ENCODE measurements at places on chromosomes 5 and 9.

GRCh38 chr9:107342476-107343161 is 59.5 kb downstream of the RAD23B start:
- DNase-seq = no peak

- DNase-seq = no peak
These were observed 66.0 kb upstream of the TAF1L start for GRCh38 chr9:32701321-32702022.

- DNase-seq = no peak
These were observed 17.0 kb upstream of the IPPK start for GRCh38 chr9:92686954-92687353.

DNA sequence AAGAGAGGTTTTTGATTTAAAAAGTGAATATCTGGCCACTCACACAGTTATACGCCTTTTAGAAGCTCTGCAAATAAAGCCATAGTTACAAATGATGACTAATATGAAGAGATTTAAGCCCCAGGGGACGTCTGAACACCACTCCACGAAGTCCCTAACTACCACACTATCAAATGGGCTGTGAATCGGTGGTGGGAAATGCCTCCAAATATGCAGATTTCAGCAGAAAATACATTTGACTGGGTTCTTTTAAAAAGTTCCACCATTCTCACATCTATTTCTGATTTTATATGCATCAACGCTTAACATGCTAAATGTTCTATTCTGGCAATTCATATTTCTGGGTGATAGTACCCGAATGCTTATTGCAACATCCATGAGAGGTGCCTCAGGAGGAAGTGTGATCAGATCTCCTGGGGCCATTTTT is 22.5 kb downstream of the TICAM2 start:
- DNase-seq = no peak

- DNase-seq = no peak
These were observed 271.3 kb upstream of the DMRT1 start for GRCh38 chr9:570187-570586.

- no peak for DNase-seq
These were observed at the start of gene ZDHHC11 for GRCh38 chr5:850511-851006. ZDHHC11 (minus strand) TSS chr5:850986; CDS start chr5:850602, 384 bp downstream.

DNA sequence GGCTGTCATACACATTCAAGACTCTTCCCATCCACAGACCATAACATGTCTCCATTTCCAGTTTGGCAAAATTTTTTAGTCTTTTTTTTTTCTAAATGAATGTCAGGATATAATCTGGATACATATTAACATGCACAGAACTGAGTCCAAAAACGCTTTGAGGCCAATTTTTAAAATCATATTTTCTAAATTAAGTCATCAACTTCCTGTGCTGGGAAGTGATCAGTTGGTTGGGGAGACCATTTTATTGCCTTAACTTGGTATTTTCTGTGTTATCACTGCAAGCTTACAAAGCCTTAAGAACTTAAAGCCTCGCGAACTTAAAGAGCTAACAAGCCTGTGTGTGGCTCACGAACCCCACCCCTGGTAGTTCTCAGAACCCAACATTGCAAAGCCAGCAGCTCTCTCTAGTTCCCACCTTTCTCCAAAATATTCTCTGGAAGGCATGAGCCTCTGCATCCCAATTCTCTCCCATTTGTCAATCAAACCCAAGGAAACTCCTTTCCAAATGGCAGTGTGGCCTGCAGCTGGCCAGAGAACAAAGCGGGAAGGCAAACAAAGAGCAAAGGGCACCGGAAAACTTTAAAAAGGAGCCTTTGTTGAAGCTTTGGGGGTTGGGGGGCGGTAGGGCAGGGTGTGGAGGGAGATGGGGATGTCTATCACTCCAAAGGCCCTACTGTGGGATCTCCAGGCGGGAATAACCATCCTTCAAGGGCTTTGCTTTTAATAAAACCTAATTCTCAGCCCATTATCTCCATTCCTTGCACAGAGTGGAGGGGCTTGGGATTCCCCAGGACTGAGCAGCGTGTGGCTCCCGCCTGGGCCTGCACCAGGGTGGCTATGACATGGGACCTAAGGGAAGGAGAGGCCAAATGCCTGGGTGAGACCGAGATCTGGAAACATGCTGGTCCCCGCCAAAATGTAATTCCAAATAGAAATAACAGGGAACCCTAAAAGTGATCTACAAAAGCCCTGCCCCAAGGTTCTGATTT is 65.0 kb downstream of the ROR2 start:
- DNase-seq = no peak

- no peak for DNase-seq
These were observed 367.5 kb downstream of the DEPDC1B start for GRCh38 chr5:60332244-60333004.

GRCh38 chr5:72123764-72124376 is 16.6 kb downstream of the MAP1B start:
- DNase-seq = no peak

DNA sequence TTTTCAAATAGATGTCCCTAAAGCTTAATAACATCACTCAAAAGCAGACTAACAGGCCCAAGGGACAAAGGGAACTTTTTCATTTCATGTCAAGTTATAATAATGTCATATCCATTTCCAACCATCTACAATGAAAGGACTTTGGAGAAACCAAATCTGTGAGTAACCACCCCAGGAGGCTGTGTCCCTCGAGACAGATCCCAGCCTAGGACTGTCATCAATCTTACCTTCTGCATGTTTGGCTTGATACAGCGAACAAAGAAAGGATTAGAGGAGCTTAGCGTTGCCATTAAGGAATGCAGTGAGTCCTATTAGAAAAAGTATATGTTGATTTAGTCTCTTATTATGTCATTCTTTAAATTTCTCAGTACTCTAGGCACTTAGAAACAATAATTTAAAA is 137.8 kb upstream of the RETREG1 start:
- no peak for DNase-seq

DNA sequence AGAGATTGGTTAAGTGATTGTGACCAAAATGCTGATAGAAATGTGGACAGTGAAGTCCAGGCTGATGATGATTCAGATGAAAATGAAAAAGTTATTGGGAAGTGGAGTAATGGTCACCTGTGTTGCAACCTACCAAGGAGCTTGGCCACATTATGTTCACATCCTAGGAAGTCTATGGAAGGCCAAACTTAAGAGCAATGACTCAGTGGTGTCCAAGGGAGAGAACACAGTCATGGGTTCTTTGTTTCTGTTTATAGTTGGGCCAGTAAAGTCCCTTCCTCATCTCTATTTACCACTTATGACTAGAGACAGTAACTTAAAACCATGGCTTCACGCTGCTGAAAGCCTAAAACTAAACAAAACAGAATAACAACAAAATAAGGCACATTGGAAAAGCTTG is 555.3 kb upstream of the DAB2 start:
- DNase-seq = no peak

DNA sequence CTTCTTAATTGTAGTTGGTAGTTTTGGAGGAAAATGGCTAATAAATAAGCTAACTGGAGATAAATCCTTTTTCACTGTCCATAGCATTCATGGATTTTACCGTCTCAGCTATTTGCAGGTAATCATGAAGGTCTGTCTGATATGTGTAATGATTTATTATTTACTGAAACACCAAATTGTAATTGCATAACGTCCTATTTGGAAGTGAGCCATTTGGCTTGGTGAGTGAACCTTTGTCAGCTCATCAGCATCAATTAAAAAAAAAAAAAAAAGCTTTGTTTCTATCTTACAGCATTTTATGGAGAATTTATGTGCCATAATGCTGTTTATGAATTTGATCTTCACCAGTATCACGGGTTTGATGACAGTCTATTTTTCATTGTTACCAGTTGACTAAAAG is 20.2 kb downstream of the RECK start:
- DNase-seq = no peak

DNA sequence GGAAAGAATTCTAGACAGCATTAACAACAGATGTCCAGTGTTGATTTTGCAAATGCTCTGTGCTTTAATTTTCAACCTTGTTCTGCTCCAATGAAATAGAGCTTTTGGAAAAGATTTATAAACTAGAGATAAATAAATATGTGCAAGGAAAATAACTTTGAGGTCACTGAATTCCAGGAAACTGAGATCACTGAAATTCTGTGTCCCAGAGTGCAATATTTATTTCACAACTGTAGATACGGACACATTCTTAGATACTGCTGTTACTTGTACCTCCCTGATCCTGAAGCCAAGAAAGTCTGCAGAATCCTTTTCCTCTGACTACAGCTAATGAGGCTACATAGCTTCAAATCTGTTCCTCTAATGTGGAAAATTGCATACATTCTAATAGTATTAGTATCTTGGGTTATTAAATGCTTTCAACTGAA is 222.9 kb downstream of the DOCK8 start:
- no peak for DNase-seq

DNA sequence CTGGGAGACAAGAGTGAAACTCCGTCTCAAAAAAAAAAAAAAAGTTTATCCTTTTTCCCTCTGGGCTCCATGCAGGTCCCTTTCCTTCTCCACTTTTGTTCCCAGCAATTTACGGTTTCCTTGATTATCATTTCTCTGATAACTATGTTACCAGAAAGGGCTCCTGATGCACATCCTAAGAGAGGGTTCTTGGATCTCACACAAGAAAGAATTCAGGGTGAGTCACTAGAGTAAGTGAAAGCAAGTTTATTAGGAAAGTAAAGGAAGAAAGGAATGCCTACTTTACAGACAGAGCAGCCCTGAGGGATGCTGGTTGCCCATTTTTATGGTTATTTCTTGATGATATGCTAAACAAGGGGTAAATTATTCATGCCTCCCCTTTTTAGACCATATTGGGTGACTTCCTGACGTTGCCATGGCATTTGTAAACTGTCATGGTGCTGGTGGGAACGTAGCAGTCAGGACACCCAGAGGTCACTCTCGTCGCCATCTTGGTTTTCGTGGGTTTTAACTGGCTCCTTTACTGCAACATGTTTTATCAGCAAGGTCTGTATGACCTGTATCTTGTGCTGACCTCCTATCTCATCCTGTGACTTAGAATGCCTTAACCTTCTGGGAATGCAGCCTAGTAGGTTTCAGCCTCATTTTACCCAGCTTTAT is 13.5 kb upstream of the MELK start:
- no peak for DNase-seq

DNA sequence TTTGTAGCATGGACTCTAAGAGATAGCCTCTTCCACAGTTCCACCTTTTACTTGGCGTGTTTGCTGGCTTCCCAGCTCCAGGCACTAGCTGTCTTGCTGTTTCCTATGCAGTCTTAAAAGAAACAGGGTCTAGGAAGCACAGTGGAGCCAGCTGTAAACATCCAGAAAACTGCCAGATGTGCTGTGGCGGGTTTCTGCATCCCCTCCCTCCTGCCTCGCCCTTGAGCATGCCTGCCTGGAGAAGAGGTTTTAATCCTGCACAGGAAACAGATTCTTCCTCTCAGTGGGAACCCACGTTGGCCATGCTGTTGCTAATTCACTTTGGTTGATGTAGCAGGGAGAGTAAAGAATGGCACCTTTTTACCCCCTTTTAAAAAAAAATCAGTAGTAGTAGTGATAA is 121.3 kb downstream of the RPS23 start:
- no peak for DNase-seq

DNA sequence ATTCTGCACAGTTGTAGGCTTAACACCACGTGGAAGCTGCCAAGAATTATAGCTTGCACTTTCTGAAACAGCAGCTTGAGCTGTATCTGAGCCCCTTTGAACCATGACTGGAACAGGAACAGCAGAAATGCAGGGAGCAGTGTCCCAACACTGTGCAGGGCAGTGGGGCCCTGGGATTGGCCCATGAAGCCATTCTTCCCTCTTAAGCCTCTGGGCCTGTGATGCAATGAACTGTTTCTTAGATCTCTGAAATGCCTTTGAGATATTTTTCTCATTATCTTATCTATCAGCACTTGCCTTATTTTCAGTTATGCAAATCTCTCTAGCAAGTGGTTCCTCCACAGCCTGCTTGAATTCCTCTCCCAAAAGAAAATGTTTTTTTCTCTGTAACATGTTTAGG is 87.0 kb upstream of the MTAP start:
- no peak for DNase-seq

DNA sequence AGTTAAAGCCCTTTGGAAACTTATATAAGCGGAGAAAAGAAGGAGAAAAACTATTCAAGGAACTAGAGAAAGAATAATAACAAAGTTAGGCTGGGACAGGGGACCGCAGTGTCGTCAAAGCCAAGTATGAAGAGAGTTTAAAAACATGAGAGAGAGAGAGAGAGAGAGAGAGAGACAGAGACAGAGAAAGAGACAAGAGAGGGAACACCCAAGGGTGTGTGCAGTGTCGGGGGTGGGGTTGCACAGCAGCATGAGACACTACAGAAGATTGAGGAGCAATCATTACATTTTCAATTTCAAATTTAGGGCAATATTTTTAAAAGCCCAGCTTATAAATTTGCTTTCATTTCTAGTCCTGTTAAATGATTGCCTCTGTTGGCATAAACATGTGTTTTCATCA is 74.3 kb downstream of the NNT start:
- no peak for DNase-seq

- DNase-seq = no peak
These were observed 12.4 kb upstream of the SUB1 start for GRCh38 chr5:32572778-32573480.

DNA sequence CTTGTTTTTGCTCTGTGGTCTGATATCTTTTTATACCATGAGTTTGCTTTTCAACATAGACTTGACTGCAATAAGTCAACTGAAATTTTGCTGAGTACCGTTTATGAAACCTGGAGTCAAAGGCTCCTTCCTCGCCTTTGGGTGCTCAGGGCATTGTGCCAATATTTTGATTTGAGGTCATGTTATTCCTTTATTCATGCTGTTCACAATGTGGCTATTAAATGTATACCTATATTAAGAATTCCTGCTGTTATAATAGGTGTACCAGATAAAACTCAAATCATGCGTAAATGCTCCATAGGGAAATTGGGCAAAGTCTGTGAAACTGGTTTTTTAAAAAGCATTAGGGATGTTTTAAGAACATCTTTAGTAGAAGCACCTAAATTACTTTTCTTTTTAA is 334.0 kb upstream of the NUDT12 start:
- no peak for DNase-seq

- no peak for DNase-seq
These were observed 77.3 kb upstream of the MAP3K1 start for GRCh38 chr5:56737951-56738606.

GRCh38 chr5:43192558-43193180 is 644 bp downstream of the NIM1K start:
- no peak for DNase-seq

DNA sequence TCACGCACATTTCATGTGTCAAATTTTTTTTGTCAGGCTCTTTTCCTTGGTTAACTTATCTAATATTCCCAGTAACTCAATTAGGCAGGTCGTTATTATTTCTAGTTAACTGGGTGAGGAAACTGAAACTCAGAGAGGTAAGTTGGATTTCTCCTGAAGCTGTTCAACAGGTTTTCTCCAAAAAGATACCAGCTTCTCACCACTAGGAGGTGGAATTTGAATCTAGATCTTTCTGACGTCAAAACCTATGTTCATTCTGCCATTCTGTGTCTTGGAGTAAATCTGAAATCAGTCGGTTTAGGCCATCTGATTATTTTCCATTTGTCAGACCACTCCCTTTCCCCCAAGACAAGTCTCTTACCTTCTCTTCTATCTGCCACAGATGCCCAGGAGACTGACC is 572.9 kb downstream of the ACTL7B start:
- DNase-seq = no peak

GRCh38 chr9:118100529-118101419 is 396.6 kb downstream of the TLR4 start:
- no peak for DNase-seq
